Posterior cingulate gyrus (tissue), 11 donors: ENCODE measurements at places on chromosomes 12 and 14.

- no peak for DNase-seq
These were observed 73.2 kb downstream of the IPO8 start for GRCh38 chr12:30622509-30622908.

DNA sequence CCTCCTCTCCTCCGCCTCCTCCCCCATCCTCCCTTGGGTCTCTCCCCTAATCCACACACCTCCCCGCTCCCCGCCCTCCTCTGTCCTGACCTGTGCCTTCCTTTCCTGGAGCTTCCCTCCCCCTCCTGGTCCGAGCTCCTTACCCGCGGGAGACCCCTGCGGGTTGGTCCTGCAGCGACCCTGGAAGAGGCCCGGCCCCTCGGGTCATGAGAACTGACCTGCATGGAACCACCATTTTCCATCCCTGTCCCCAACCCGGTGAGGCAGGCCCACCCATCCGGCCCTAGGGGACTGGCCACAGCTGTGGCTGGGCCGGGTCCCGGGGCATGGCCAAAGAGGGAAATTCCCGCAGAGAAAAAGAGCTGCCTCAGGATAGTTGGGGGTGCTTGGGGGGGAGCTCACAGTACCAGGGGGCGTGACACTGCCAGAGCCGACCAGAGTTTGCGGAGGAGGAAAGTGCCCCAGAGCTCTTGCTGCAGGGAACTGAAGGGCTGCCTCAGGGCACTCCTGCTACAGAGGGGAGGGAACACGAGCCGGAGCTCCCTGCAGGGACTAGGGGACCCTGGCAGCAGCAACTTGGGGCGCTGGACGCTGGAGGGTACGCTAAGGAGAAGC is 613 bp downstream of the ARHGEF40 start:
- DNase-seq: no peak

DNA sequence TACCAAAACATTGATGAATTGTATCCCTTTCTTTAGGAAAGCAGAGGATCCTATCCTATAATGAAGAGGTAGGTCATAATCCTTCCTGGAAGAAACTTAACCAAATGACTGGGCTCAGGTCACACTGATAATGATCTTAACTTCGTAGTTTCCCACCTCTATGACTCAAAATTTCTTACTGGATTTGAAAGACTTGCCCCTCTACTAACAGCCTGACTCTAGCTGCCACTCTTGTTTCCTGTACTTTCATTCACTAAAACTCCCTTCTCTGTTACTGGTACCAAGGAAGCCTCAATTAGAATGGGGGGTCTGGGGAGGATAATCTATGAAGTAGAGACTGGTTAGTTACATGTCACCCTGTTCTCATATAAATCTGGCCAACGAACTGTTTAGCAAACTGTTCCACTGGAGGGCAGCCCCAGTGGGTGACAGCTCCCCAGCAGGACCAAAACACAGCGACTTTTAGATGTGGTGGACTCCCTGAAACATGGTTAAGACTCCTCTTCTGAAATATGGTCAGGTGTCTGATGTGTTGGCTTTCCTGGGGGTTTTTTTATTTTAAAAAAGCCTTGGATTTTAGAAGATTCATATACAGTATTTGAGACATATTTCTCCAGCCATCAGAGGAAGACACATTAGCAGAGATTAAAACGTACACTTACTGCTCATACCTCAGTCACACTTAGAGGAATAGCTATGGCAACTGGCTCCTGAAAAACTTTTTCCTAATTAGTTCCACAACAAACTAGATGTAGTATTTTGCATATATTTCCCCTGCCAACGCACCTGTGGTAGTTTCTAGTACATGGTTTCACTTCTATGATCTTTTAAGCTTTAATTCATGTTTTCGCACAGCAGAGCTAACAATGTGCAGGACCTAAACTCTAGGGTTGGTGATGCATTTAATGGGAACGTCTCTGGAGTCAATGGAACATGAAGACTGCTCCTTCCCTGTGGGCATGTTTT is 72.3 kb downstream of the ACADS start:
- DNase-seq: no peak

GRCh38 chr12:57216921-57217879 is 606 bp downstream of the NXPH4 start:
- no peak for DNase-seq
